Stimulated activated CD4-positive, alpha-beta T cell treated with anti-CD3 and anti-CD28 coated beads, Interleukin-12 subunit alpha, Interleukin-12 subunit beta, amount 100 ng/mL, for 4 hours (primary cell): ENCODE measurements at places on chromosomes 13 and 19.

GRCh38 chr13:74931698-74932433, 550.1 kb downstream of the TBC1D4 start:
- no peak for DNase-seq

- no peak for DNase-seq
Observed at GRCh38 chr19:21127001-21127400, 14.8 kb upstream of the ZNF431 start.

DNA sequence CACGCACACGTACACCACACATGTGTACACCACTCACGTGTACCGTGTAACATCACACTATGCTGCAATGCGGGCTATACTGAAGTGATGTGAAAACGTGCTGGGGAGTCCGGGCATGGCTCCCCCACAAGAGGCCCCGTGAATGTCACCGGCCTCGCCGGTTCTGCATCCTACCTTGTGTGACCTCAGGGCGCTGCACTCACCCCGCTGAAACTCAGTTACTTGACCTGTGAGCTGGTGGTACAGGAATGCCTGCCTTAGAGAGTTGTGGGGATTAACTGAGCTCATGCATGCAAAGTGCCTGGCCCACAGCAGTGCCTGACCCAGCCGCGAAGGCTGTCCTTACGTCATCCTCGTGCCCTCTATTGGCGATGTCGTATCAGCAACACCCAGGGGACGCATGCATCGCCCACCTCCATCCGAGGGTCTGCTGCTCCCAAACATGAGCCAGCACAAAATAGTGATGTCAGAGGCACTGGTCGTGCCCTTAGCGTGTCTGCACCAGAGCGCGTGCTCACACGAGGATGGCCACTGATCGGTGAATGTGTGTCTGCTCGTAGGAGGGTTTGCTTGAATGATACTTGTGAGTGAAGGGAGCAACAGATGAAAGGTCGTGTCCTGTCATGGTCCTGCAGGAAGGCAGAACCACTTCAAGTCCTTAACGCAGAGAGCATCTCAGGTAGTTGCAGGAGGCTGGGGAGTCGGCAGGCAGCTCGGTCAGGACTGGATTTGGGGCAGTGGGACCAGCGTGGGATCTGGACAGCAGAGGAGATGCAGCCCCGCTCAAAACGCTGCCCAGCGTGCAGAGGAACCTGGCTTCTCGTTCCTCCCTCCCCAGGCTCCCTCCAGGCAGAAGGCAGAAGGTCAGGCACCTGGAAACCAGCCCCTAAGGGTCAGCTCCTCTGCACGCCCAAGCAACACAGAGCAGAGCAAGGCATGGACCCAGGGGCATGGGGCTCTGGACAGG, 126.2 kb upstream of the SPACA7 start:
- no peak for DNase-seq

DNA sequence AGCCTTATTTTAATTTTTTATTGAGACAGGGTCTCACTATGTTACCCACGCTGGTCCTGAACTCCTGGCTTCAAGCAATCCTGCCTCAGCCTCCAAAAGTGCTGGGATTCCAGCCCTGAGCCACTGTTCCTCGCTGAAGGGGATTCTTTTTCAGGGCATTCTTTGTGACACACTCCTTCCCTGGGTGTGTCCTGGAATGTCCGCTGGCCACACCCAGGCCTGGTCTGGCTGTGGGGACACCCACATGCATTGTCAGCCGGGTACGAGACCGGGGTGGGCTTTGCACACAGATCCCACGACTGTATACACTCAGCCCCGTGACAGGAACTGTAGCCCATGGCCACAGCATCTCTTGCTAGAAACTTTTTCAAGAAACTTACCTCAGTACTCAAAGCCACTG, 34.4 kb upstream of the GATAD2A start:
- no peak for DNase-seq

- no peak for DNase-seq
Observed at GRCh38 chr19:23378948-23379347, 16.3 kb downstream of the ZNF91 start.

DNA sequence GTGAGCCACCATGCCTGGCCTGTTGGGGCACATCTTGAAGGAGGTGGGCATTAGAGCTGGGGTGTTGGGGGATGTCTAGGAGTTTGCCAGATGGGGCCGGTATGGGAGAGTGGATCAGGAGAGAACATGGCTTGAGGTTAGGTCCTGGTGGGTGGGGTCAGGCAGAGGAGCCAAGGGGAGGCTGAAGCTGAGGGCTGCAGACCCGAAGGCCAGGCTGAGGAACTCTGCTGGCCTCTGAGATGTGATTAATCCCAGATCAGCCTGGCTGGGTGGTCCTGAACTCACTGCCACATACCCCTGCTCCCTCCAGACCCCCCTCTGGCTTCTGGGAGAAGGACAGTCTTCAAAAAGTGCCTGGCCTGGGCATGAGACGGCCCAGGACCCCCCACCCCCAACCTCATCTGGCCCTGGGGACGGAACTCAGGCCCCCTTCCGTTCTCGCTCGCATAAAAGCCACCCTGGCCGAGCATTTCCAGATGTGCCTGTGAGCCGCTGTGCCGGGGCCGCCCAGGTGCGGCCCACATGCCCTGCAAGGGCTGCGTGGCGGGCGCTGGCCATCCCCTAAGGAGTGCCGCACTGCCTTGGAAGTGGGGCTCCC, 2.7 kb downstream of the FSTL3 start:
- no peak for DNase-seq

GRCh38 chr13:112144616-112145550, 77.9 kb downstream of the SOX1 start:
- DNase-seq: no peak

DNA sequence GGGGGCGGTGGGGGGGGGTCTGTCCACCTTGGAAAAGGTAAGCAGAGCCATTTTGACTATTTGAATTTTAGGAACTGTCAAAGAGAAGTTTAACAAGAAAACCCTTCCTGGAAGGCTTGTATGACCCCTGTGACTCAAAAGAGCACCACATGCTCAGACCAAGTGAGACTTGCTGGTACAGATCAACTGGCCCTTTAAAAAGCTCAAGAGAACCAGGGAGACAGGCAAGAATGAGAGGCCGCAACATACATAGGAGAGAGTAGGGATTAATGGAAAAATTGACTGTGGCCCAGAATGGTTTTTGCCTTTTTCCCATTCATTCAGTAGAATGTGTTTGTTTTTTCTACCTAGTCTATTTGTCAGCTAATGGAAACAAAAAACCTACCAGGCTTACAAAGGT, 26.2 kb upstream of the ATP8A2 start:
- no peak for DNase-seq

DNA sequence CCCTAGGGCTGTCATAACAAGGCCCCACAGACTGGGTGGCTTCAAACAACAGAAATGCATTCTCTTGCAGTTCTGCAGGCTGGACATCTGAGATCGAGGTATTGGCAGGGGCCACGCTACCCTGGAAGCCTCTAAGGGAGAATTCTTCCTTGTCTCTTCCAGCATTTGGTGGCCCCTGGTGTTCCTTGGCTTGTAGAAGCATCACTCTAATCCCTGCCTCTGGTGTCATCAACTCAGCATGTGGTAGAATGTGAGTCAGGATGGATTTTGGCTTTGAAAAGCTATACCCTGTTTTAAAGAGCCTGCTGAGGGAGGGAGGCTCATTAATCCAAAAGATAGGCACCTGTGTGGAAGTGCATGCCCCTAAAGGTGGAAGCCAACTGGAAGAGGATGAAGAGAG, 7.9 kb upstream of the GGACT start:
- DNase-seq: no peak

- DNase-seq: no peak
Observed at GRCh38 chr19:22735911-22736645, 47.9 kb downstream of the ZNF99 start.

GRCh38 chr13:112859817-112860190, 109.2 kb upstream of the MCF2L start:
- DNase-seq: no peak
